ENCODE measurements at places on chromosomes 5 and 9.

DNA sequence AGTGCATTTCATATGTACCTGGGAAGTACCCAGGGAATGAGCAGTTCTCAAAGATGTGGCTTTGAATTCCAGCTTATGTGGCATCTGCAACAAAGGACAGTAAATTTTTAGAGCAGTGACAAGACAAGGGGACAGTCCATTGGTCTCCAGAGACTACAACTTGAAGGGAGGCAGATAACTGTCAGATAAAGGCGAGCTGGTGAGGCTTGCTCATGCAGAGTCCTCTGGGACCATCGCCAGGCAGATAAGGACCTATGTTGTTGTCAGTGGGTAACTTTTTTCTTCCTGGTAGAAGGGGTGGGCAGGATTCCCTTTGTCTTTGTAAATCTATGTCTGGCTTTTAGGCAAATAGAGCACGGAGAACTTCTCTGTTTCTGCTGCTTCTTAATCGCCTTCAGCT lies 120.2 kb downstream of the ICE1 start:
- no peak for DNase-seq

GRCh38 chr9:132341177-132341840 lies 13.5 kb downstream of the SETX start:
- DNase-seq, result no peak

DNA sequence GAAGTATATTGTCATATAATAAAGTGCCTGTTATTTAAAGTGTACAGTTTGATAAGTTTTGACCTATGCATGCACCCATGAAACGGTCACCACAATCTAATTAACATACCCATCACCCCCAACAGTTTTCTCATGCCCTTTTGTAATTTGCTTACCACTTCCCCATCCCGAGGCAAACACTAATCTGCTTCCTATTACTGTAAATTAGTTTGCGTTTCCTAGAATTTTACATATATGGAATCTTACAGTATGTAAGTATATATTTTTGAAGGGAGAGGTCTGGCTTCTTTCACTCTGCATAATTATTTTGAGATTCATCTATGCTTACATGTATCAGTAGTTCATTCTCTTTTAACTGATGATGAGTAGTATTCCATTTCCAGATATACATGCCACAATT lies 56.5 kb downstream of the AMBP start:
- DNase-seq, result no peak

GRCh38 chr5:154972476-154973080 lies 31.7 kb downstream of the MRPL22 start:
- DNase-seq, result no peak

DNA sequence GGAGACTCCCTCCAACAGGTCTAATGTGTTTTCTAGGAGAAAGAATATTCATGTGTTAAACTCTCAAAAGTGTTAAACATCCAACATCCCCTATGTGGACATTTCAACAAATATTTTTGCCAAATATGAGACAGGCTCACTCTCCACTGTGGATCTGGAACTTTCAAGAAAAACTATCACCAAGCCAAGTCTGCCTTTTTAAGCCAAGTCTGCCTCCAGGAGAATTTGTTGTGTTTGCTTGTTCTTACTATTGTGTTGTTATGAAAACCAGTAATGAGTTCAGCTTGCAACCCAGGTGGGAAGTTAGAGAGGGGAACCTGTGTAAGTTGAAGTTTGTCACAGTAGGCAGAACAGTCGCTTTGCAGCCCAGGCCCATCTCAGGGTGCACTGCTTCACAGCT lies 228.1 kb downstream of the NFIB start:
- DNase-seq, result no peak

Data from GF-D8 (cell line).